DND-41 (cell line): ENCODE measurements at places on chromosomes 3 and 15.

DNA sequence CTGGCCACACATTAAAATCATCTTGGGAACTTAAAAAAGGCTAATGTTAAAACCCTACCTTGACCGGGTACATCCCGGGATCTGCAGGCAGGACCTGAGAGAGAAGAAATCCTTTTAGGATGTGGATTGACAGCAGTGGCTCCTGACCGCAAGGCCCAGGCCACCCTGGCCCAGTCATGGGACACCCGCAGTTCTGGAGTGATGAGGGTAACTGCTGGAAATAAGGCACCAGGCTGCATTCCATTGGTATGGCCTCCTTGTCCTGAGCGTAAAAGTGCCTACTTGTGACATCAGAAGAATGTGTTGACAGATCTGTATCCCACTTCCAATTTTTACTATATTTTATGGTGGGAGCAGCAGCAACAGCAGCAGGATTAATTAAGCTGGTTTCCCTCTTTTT lies 63.4 kb upstream of the GSK3B start:
- no peaks in the 10 kb centered on the region for H3K4me1 ChIP-seq
- DNase-seq, result no peak
- H3K36me3 ChIP-seq, result no peaks in the 10 kb centered on the region

GRCh38 chr3:189820365-189820720 lies 189.2 kb downstream of the TP63 start:
- H3K27ac ChIP-seq, result no peak overlapping the region
- no peaks in the 10 kb centered on the region for H3K36me3 ChIP-seq
- H3K4me1 ChIP-seq, result no peaks in the 10 kb centered on the region
- no peaks in the 10 kb centered on the region for H3K27me3 ChIP-seq

GRCh38 chr3:185926445-185926844 lies 11.4 kb downstream of the TRA2B start:
- peaks cover 100% of the 10 kb centered on the region for H3K36me3 ChIP-seq
- H3K4me3 ChIP-seq, result no peak overlapping the region
- H3K27me3 ChIP-seq, result no peaks in the 10 kb centered on the region
- H3K27ac ChIP-seq, result no peak overlapping the region

GRCh38 chr3:7484636-7485035 lies 623.7 kb downstream of the GRM7 start:
- no peaks in the 10 kb centered on the region for H3K27me3 ChIP-seq
- H3K36me3 ChIP-seq, result no peaks in the 10 kb centered on the region
- no peak overlapping the region for H3K27ac ChIP-seq
- DNase-seq, result no peak
- no peaks in the 10 kb centered on the region for H3K4me1 ChIP-seq

DNA sequence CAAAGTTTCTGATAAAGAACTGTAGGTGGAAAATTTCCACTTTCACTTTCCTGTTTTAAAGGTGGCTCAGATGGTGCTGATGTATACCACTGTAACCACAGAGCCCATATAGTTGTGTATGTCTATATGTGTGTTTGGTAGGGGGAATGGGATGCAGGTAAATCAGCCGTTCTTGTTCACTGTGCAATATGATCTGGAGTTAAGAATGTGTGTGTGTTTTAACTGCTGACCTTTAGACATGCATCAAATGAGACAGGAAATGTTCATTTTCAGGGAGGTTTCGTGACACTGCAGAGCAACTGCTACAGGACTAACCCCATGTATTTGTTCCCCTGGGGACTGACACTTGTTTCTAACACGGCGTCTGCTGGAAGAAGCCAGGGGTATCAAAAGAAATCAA lies 180.5 kb downstream of the TAFA4 start:
- H3K27ac ChIP-seq, result no peak overlapping the region
- no peak for DNase-seq
- no peaks in the 10 kb centered on the region for H3K4me1 ChIP-seq
- no peak overlapping the region for H3K4me3 ChIP-seq

DNA sequence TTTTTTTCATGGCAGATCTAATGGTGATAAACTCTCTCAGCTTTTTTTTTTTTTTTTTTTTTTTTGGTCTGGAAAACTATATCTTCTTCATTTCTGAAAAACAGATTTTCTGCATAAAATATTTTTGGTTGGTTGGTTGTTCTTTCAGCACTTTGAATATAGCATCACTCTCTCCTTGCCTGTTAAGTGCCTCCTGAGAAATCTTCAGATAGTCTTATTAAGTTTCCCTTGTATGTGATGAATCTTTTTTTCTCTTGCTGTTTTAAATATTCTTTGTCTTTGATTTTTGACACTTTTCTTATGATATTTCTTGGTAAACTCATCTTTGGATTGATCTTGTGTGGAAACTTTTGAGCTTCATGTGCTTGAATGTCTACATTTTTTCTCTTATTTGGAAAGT lies 44.2 kb upstream of the OSTN start:
- no peaks in the 10 kb centered on the region for H3K36me3 ChIP-seq
- H3K27me3 ChIP-seq, result no peaks in the 10 kb centered on the region
- H3K27ac ChIP-seq, result no peak overlapping the region

DNA sequence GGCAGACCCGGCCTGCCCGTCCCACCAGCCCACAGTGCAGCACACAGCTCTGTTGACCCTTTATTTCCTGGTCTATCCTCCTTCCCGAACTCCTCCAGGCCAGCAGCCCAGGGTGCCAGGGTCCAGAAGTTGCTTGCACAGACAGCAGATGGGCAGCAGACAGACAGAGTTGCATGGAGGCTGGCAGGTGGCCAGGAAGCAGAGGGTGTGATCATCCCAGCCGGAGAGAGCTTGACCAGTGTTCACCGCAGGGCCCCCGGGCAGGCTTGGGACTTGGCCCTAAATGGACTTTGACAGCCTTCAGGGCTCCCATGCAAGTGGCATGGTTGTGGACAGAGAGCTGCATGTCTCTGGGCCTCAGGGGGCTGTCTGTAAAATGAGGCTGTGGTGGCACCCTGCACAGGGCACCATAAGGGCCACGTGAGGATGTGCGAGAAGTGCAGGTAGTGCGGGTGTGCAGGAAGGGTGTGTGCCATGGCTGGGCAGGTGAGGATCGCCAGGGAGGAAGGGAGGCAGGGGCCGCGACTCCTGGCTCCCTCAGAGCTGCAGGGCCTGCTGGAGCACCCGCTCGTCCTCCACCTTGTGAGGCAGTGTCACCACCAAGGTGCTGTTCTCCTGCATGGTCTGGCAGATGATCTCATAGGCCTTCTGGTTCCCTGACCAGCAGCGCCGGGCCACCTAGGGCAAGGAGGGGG lies 6.3 kb upstream of the ZXDC start:
- H3K27me3 ChIP-seq, result no peaks in the 10 kb centered on the region
- DNase-seq, result no peak
- H3K4me1 ChIP-seq, result peaks cover 4% of the 10 kb centered on the region

DNA sequence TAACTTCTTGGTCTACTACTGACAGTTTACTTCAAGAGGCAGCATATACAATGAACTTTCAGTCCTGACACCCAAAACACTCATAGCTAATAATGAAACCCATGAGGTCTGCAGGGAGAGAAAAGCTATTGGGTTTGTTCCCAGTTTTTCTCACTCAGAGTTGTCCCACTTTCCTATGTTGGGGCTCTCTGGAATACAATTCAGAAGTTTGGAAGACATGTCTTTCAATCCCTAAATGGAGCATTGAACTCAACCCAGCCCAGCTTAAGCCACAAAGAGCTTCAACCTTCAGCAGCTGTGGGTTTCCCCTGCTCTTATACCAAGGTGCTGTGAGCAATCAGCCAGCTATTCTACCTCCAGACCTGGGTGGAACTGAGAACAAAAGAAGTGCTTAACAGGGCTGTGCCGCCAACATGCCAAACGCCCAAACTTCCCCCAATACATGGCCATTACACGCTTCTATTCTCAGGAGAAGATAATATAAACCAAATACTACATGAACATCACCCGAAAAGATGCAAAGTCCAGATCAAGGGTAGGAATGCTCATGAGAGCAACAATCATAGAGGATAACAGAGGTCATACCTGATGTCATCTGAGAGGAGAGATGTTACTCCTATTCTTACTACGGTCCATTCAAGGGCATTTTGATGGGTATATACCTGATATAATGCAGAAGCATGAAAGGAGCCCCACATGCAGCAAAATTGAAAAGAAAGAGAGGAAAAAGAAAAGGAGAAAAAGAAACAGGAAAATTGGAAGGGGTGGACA lies 131.2 kb upstream of the TGFBR2 start:
- H3K4me1 ChIP-seq, result peaks cover 13% of the 10 kb centered on the region
- no peak overlapping the region for H3K4me3 ChIP-seq
- no peaks in the 10 kb centered on the region for H3K36me3 ChIP-seq

GRCh38 chr3:170499562-170500156 lies 81.0 kb downstream of the CLDN11 start:
- H3K27me3 ChIP-seq, result no peaks in the 10 kb centered on the region
- H3K27ac ChIP-seq, result no peak overlapping the region
- H3K4me1 ChIP-seq, result no peaks in the 10 kb centered on the region

GRCh38 chr15:57565311-57565710 lies 26.4 kb upstream of the MYZAP start:
- no peak overlapping the region for H3K27ac ChIP-seq
- peaks cover 9% of the 10 kb centered on the region for H3K27me3 ChIP-seq
- H3K4me1 ChIP-seq, result peaks cover 6% of the 10 kb centered on the region
- H3K4me3 ChIP-seq, result no peak overlapping the region
- no peaks in the 10 kb centered on the region for H3K36me3 ChIP-seq
- DNase-seq, result peak; percentile 52

DNA sequence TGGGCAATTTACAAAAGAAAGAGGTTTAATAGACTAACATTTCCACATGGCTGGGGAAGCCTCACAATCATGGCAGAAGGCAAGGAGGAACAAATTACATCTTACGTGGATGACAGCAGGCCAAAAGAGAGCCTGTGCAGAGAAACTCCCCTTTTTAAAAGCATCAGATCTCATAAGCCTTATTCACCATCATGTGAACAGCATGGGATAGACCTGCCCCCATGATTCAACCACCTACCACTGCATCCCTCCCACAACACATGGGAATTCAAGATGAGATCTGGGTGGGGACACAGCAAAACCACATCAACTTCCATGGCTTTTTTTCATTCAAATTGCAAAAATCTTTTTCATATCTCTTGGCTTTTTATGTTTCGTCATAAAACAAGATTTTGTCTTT lies 67.6 kb upstream of the GADL1 start:
- H3K27ac ChIP-seq, result peak overlapping the region; percentile 41; the same call in 1 of the 2 replicates
- DNase-seq, result no peak
- no peaks in the 10 kb centered on the region for H3K27me3 ChIP-seq
- no peak overlapping the region for H3K4me3 ChIP-seq

DNA sequence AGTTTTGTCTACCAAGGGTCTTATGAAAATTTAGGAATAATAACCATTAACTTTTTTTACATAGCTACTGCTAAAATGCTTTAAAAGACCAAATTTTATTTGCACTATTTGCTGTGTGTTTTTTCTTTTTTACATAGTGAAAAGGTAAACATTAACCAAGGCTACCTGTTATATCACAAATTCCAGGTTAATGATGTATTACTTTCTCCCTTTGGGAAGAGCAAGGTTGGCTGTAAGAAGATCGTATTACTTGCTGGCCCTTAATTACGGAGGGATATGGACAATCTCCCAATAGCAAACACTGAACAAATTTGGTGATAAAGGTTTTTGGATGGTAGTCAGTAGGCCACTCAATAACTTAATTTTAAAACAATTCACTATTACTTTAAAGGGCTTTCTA lies 22.4 kb downstream of the LRRC58 start:
- DNase-seq, result no peak
- no peaks in the 10 kb centered on the region for H3K27me3 ChIP-seq
- no peak overlapping the region for H3K27ac ChIP-seq

- no peak for DNase-seq
- no peak overlapping the region for H3K27ac ChIP-seq
- no peaks in the 10 kb centered on the region for H3K36me3 ChIP-seq
- no peaks in the 10 kb centered on the region for H3K4me1 ChIP-seq
These were observed 22.1 kb downstream of the HDGFL3 start for GRCh38 chr15:83185561-83185960.

GRCh38 chr3:158489181-158489580 lies 81.8 kb upstream of the MLF1 start:
- H3K27ac ChIP-seq, result no peak overlapping the region
- H3K27me3 ChIP-seq, result no peaks in the 10 kb centered on the region
- no peak for DNase-seq
- H3K4me1 ChIP-seq, result no peaks in the 10 kb centered on the region

GRCh38 chr15:40344631-40345120 lies 3.9 kb upstream of the CCDC9B start:
- H3K36me3 ChIP-seq, result no peaks in the 10 kb centered on the region
- H3K27ac ChIP-seq, result no peak overlapping the region
- peaks cover 3% of the 10 kb centered on the region; the same call in 1 of the 2 replicates for H3K4me1 ChIP-seq
- peak; percentile 72 for DNase-seq

- no peaks in the 10 kb centered on the region for H3K36me3 ChIP-seq
- no peak for DNase-seq
- no peaks in the 10 kb centered on the region for H3K4me1 ChIP-seq
- no peaks in the 10 kb centered on the region for H3K27me3 ChIP-seq
- H3K27ac ChIP-seq, result no peak overlapping the region
These were observed 35.1 kb downstream of the SLMAP start for GRCh38 chr3:57791245-57791644.

GRCh38 chr3:45387171-45387570 lies 1.2 kb upstream of the LARS2 start:
- no peak for DNase-seq
- H3K36me3 ChIP-seq, result peaks cover 5% of the 10 kb centered on the region; the same call in 1 of the 2 replicates
- H3K27me3 ChIP-seq, result no peaks in the 10 kb centered on the region
- H3K27ac ChIP-seq, result no peak overlapping the region
- peaks cover 22% of the 10 kb centered on the region for H3K4me1 ChIP-seq

GRCh38 chr15:70114221-70114620 lies 16.5 kb upstream of the TLE3 start:
- no peak for DNase-seq
- H3K4me3 ChIP-seq, result no peak overlapping the region
- H3K27ac ChIP-seq, result no peak overlapping the region
- peaks cover 2% of the 10 kb centered on the region for H3K27me3 ChIP-seq

GRCh38 chr15:99100245-99101173 lies 4.4 kb upstream of the SYNM start:
- DNase-seq, result peak; percentile 58
- no peak overlapping the region for H3K27ac ChIP-seq
- no peaks in the 10 kb centered on the region for H3K36me3 ChIP-seq
- no peak overlapping the region for H3K4me3 ChIP-seq
- H3K27me3 ChIP-seq, result no peaks in the 10 kb centered on the region

GRCh38 chr3:122679882-122680474 lies 661 bp upstream of the PARP14 start:
- peak; percentile 34 for DNase-seq
- peak overlapping the region; percentile 90 for H3K27ac ChIP-seq
- peaks cover 53% of the 10 kb centered on the region for H3K4me1 ChIP-seq
- H3K27me3 ChIP-seq, result no peaks in the 10 kb centered on the region

- no peak for DNase-seq
- no peaks in the 10 kb centered on the region for H3K27me3 ChIP-seq
- H3K36me3 ChIP-seq, result no peaks in the 10 kb centered on the region
- no peak overlapping the region for H3K4me3 ChIP-seq
These were observed 249.1 kb downstream of the OTOL1 start for GRCh38 chr3:161745741-161746140.

DNA sequence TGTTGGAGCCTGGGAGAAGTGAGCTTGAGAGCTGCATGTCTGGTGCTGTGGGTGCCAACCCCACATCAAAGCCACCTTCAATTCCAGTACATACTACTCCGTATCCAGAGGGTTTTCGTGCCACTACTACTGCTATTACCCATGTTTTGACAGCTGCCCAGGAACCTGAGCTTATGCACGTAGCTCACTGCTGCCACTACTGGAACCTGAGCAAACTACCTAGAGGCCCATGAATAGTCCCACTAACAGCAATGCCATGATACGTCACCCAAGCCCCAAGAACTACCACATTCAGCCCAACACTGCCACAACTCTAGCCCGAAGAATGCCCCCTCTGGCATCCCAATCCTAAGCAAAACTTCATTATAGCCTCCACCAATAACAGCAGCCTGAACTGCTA lies 215.2 kb upstream of the BCHE start:
- no peaks in the 10 kb centered on the region for H3K4me1 ChIP-seq
- DNase-seq, result no peak
- H3K4me3 ChIP-seq, result no peak overlapping the region
- no peaks in the 10 kb centered on the region for H3K36me3 ChIP-seq
- no peak overlapping the region for H3K27ac ChIP-seq
